Right ventricle myocardium inferior (tissue), 1 donor: ENCODE measurements at places on chromosomes 2 and 18. TPM values are rescaled to one million over a fixed set of nuclear protein-coding genes. Genes with fewer than 3 reads are reported as not detected.

DNA sequence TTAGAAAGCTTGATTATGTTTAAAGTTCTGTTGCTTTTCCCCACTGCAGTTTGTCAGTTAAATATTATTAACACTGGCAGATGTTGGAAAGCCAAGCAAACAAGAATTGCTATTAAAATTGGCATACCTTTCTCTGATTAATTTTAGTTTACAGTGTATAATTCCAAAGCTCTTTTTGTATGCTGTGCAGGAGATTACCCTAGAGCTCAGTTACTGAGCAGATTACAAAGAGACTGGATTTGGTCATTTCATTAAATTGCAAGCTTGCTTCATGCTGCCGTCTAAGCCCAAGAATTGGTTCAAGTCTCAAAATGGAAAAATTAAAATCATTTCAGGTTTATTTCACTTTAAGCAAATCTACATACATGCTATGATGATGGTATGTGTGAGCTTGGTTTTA lies 2.3 kb downstream of the ASAP2 start:
- DNase-seq: no peak

DNA sequence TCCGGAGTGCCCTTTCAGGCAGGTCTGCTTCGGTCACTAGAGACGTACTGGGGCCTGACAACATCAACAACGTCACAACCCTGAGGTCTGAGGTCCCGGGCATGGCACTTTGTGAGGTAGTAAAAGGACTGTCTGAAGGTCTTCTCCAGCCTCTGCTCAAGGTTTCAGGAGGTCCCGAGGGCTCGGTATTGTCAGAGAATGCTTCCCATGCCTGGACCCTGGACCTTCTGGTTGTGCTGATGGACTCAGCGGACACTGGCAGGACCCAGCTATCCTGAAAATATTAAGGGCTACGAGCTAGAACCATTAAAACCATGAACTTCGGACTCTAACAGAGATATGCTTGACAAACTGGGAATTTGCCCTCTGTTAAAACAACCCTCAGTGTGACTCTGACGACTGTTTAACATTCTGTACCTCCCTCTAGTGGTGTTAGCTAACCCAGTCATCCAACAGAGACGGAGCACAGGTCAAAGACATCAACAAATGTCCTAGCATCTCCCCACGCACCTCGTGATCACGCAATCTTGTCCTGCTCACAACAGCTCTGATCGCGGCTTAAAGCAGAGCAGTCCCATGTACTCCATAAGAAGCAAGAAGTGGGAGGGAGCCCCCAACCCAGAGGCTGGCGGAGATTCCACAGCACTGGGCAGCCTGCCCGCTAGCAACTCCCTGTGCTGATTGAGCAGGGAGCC lies 96.5 kb downstream of the CCDC93 start:
- no peak for DNase-seq

DNA sequence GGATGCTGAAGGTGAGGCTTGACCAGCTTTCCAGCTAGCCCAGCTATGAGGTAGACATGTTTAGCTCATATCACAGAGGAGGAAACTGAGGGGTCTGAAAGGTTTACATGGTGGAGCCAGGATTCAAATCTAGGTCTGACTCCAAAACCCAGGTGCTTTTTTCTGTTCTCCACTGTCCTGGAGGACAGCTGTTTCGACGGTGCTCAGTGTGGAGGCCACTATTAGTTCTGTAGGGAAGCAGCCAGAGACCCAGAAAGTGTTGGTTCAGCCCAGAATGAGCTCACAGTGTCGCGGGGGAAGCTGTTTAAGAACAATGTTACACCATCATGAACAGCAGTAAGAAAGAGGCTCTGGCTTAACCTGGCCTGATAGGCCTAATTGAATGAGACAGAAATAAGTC lies 11.1 kb downstream of the PROC start:
- no peak for DNase-seq

DNA sequence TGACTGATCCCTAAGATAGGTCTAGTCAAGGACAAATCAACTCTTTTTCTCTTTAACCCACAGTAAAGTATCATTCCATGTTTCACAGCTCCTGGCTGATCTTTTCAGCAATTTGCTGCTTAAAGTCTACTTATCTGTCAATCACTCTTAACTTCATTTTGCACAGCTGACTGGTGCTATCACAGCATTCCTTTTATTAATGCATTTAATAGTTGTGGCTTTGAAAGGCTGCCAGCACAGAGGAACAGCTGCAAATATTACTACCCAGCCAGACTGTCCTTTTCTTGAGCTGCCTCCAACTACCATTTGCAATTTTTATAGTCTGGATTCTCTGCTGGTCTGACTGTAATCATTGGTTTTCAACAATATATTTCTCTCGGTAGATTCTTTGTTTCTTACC lies 303.5 kb downstream of the STK39 start:
- DNase-seq: no peak

DNA sequence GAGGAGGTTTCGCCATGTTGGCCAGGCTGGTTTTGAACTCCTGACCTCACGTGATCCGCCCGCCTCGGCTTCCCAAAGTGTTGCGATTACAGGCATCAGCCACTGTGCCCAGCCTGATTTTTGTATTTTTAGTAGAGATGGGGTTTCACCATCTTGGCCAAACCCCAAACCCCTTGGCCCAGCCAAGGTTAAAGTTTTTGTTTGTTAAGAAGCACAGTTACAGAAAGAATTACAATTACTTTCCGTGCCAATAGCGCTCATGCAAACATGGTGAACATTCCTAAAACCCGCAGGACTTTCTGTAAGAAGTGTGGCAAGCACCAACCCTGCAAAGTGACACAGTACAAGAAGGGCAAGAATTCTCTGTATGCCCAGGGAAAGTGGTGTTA lies 26.1 kb downstream of the ITSN2 start:
- DNase-seq: no peak

DNA sequence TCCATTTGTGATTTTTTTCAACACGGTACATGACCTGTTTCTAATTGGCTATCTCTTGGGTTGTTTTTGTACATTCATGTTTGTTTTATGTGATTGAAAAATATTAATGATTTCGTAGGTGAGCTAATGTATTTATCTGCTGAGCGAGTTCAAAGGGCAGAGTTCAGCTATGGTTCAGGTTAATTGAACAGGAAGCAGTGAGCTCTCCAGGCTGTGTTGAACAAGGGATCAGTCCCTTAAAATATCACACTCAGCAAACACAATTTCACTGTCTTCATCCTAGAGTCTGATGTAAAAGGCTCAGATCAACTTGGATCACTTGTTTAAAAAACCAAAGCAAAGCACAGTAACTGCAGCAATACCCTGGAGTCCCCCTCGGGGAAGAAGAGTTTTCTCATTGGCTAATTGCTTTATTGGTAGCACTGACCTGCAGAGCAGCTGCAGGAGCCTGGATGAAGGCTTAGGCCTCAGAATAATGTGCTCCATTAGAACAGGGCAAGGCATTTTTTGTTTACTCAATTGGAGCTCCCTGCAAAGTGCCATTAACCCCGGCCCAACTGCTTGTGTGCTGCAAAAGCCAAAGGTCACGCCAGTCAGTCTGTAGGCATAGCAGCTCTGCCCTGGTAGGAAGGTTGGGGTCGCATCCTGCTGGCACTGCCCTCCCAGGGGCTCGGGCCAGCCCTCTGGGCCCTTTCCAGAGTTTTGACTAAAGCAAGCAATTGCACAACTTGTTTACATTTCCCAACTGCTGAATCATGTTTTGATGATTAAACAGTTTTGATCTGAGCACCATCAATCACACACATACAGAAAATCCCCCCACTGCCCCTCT lies 10.5 kb downstream of the ONECUT2 start:
- DNase-seq: no peak

DNA sequence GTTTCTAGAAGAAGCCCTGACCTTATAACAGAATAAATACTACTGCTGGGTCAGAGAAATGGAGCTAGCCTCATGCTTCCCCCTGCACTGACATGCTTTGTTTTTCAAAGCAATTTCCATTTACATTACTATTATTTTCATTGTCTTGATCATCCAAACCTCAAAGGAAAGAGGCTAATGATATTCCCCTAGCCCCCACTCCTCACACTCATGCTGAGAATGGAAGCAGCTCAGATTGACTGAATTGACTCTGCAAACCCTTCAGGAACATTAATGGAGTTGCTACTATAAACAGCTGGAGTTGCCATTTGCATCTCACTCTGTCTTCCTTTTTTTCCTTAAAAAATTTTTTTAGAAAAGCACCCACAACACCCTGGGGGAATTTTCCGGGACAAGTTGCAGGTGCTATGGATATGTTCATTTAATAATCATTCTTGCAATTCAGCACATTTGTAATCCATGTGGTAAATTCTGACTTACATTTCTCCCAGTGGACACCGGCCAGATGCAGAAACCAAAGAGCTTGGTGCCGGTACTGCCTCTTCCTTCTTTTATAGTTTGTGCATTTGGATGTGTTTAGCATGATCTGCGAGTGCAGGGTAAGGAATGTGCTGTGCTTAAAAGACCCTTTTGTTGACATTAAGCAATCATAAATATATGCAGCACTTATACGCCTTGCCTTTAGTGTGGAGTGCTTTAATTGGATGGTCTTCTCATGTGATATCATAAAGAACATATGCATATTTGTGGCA lies 103.3 kb upstream of the OSR1 start:
- no peak for DNase-seq

DNA sequence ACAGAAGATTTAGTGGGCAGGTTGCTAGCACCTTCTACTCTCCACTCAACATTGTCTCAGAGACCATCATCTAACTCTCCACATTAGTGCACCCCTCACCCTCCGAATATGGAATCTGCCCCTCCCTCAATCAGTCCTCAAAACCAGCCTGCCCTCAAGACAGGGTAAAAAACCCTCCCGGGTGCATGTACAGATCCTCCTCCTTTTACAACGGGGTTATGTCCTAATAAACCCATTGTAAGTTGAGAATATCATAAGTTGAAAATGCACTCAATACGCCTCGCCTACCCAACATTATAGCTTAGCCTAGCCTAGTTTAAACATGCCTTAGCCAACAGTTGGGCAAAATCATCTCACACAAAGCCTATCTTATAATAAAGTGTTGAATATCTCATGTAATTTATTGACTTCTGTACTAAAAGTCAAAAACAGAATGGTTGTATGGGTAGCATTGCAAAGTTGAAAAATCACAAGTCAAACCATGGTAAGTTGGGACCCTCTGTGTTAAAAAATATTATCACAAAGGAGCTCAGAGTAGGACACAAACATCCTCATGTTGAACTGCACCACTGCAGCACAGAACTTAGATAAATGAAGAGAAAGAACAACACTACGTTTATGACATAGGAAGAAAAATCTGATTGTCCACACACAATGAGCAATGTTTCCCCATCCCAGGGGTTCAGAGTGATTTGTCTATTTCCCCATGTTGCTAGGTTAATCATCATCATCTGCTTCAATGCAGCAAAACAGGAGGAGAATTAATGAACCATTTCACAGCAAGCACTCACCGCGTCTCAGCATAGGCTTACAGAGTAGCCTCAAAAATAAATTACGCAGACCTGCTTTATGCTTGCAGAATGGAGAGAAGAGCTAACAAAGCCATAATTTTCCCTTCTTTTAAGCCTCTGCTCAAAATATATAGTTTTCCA lies 184.1 kb upstream of the ARL4C start:
- no peak for DNase-seq

GRCh38 chr18:7002107-7002506 lies 115.5 kb downstream of the LAMA1 start:
- DNase-seq: no peak

The MSTN gene
- not detected for total RNA-seq

The PPP1R1C gene
- 24.0 TPM for total RNA-seq

The ACMSD gene
- not detected for total RNA-seq

The CHRND gene
- not detected for total RNA-seq
